ENCODE measurements at places on chromosomes 13 and 19.

- DNase-seq, result no peak
Observed at GRCh38 chr13:75725736-75726135, 89.6 kb downstream of the LMO7 start.

DNA sequence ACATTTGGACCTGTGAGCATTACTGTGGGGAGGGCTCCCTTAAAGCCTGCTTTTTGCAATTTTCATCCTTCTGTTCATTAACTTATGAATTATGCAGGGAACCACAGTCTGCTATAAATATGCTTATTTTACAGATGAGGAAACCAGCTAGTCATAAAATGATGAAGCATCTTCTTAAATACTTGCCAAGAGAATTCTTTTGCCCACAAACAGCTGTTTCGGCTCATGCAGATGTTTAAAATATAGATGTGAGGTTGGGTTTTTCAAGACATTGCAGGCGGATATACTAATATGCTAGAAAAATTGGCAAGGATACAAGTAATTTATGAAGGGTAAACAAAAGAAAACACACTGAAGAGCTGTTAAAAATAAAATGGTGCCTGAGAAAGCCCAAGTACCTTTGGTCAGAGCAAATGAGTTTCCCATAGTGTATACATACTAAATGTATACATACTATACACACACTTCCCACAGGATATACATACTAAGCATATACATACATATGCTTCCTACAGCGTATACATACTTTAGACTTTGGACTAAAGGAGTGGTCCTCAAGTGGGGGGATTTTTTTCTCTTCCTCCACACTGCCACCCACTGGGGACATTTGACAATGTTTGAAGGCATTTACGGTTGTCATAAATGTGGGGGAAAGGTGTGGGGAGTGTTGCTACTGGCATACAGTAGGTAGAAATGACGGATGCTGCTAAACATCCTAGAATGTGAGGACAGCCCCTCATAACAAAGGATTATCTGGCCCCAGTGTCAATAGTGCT, 164.9 kb upstream of the CSNK1A1L start:
- DNase-seq, result no peak

GRCh38 chr13:110570886-110571285, 9.4 kb upstream of the RAB20 start:
- DNase-seq, result no peak

- no peak for DNase-seq
Observed at GRCh38 chr13:25585000-25585399, 213.2 kb downstream of the ATP8A2 start.

- no peak for DNase-seq
Observed at GRCh38 chr13:114004420-114005205, 30.7 kb upstream of the C13orf46 start.

- DNase-seq, result no peak
Observed at GRCh38 chr13:76222511-76222910, 586.4 kb downstream of the LMO7 start.

DNA sequence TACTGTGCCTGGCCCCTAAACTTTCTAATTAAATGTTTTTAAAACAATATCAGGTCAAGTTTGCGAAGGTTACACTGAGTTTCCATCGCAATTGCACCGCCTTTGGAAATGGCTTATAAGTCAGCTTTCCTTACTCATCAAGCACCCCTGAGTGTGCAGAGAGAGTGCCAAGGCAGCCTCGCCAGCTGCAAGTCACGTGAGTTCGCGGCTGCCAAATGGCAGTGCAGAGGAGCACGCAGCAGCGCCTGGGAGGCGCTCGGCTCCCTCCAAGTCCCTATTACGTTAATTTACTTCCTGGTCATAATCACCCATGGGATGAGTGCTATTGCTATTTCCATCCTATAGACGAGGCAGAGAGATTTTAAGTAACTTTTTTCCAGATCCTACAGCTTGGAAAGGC, 319.6 kb downstream of the TEX29 start:
- no peak for DNase-seq

Data from T-helper 17 cell (primary cell).